NCI-H446 (cell line): ENCODE measurements at places on chromosomes 1 and 21.
A peak's percentile ranks its signal among the peaks of the same experiment; 100 is the strongest.

- DNase-seq = no peak
These were observed 9.1 kb upstream of the IRF2BP2 start for GRCh38 chr1:234619071-234619480.

- DNase-seq = no peak
These were observed 31.2 kb downstream of the PLA2G4A start for GRCh38 chr1:186859995-186860394.

- DNase-seq = no peak
These were observed 62.3 kb downstream of the KAZN start for GRCh38 chr1:14660801-14661200.

DNA sequence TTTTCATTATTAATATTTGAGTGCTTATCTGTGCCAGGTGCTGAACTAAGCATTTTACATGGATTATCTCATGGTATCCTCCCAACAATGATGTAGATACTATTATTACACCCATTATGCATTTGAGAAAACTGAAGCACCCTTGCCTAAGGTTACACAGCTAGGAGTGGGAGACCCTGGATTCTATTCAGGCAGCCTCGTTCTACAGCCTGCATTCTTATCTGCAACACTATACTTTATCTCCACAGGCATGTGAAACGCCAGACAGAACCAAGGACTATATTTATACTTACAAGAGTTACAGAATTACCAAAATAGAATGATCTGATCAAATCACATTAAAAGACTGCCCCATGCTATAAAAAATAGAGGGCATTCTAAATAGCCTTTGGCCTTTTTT lies 22.4 kb downstream of the LPAR3 start:
- no peak for DNase-seq

DNA sequence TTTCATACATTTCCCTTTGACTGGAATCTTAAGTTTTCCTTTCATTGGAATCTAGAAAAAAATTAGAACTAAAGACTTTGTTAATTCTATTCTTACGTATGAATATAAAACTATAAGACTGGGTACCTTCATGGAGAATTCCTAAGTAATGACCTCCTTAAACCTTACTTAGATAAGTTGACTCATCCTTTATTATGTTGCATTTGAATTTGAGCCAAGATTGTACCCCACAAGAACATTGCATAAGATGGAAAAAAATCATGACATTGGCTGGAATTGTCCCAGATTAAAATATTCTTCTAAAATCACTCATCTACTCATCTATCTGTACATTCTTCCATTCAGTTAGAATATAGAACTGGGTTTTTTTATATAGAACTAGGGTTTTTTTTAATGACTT lies 137.4 kb downstream of the C1orf21 start:
- DNase-seq = no peak

GRCh38 chr21:32452641-32453040 lies 40.1 kb downstream of the EVA1C start:
- no peak for DNase-seq

- DNase-seq = no peak
These were observed at the start of gene IL19 for GRCh38 chr1:206770531-206771337. Gene IL19, plus strand, starts transcription at chr1:206770773. Its CDS starts 65,890 bp downstream, at chr1:206836663.

- DNase-seq = peak; percentile 68
These were observed 102.2 kb downstream of the CASZ1 start for GRCh38 chr1:10694274-10694632.

- no peak for DNase-seq
These were observed 43.9 kb upstream of the APOBEC4 start for GRCh38 chr1:183696981-183697380.

GRCh38 chr21:35801391-35801790 lies 258.9 kb downstream of the SETD4 start:
- no peak for DNase-seq

DNA sequence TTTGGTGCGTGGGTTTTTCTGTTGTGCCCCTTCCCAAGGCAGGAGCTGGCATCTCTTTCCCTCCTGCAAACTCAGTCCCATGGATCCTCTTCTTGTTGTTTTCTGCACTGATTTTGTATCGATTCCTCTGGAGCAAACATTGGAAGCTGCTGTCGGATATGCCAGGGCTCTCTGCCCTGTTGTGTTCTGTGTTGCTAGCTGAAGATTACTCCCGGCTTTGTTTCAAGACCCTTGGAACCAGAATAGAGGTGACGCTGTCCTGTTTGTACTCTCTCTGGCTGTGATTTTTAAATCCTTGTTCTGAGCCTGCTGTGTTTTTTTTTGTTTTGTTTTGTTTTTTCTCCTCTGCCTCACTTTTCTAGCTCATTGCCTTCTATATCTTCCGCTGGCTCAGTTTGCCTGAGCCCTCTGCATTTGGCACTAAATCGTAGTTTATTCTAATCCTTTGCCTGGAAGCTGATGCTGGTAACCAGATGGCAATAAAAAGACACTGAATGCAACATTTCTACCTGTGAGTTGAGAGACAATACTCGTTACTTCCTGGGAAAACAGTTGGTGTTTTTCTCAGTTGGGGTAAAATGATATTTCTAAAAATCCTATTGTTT lies 67.0 kb downstream of the BACH1 start:
- peak; percentile 56 for DNase-seq

DNA sequence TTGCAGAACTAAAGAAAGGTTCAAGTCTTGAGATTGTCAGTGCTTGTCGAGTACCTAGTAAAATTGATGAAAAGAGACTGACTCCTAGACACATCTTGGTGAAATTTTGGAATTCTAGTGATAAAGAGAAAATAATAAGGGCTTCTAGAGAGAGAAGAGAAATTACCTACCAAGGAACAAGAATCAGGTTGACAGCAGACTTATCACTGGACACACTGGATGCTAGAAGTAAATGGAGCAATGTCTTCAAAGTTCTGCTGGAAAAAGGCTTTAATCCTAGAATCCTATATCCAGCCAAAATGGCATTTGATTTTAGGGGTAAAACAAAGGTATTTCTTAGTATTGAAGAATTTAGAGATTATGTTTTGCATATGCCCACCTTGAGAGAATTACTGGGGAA lies 16.3 kb downstream of the L1TD1 start:
- no peak for DNase-seq
